ENCODE measurements at places on chromosomes 13 and 19.
A peak's percentile ranks its signal among the peaks of the same experiment; 100 is the strongest.

DNA sequence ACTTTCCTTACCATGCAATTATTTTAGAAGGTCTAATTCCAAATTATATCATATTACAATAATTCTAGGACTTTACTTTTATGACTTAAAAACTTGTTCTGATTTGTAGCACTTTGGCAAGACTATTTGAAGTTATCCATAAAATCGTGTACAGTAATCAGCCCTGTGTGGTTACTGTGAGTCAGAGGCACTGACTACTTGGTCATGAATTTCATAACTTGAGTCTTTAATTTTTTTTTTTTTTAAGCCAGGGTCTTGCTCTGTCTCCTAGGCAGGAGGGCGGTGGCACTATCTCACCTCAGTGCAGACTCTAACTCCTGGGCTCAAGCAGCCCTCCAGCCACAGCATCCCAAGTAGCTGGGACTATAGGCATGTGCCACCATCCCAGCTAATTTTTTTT is 1319.2 kb upstream of the SLC10A2 start:
- no peak for DNase-seq

- peak; percentile 81 for DNase-seq
These were observed 54.5 kb upstream of the MTIF3 start for GRCh38 chr13:27504868-27505194.

- DNase-seq = no peak
These were observed 32.2 kb downstream of the MTRF1 start for GRCh38 chr13:41231025-41231677.

DNA sequence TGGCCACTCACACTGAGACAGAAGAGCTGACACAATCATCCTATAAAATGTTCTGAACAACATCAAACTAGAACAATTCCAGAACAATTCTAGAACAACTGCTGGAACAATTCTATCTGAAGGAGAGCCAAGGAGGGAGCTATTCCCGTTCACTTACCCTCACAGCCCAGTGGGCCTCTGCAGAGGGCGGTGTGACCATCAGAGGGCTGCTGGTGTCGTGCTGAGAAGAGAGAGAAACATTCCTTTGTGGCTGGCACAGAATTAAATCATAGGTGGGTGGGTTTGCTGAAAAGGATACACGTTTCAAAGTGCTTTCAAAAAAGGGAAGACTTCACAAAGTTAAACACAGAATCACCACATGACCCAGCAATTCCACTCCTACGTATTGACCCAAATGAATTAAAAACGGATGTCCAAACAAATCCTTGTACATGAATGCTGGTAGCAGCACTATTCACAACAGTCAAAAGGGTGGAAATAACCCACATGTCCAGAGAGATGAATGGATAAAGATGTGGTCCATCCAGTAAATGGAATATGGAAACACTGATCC is 34.9 kb downstream of the EPS15L1 start:
- DNase-seq = no peak

- DNase-seq = peak; percentile 71
These were observed 29.1 kb downstream of the VAV1 start for GRCh38 chr19:6801485-6802086.

DNA sequence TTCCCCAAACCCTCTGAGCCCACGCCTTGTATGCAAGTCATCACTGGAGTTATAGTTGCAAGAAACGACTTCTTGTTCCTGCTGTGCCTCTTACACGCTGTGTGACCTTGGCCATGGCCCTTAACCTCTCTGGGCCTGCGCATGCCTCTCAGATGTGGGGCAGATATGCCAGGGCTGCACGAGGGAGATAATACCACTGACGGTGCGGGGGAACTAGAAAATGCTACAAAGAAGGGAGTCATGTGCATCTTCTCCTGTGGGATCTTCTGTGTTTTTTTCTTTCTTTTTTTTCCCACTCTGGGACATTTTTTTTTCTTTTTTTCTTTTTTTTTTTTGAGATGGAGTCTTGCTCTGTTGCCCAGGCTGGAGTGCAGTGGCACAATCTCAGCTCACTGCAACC is 4.3 kb upstream of the SAMD1 start:
- no peak for DNase-seq

- no peak for DNase-seq
These were observed 32.1 kb upstream of the OR1M1 start for GRCh38 chr19:9054765-9055164.

DNA sequence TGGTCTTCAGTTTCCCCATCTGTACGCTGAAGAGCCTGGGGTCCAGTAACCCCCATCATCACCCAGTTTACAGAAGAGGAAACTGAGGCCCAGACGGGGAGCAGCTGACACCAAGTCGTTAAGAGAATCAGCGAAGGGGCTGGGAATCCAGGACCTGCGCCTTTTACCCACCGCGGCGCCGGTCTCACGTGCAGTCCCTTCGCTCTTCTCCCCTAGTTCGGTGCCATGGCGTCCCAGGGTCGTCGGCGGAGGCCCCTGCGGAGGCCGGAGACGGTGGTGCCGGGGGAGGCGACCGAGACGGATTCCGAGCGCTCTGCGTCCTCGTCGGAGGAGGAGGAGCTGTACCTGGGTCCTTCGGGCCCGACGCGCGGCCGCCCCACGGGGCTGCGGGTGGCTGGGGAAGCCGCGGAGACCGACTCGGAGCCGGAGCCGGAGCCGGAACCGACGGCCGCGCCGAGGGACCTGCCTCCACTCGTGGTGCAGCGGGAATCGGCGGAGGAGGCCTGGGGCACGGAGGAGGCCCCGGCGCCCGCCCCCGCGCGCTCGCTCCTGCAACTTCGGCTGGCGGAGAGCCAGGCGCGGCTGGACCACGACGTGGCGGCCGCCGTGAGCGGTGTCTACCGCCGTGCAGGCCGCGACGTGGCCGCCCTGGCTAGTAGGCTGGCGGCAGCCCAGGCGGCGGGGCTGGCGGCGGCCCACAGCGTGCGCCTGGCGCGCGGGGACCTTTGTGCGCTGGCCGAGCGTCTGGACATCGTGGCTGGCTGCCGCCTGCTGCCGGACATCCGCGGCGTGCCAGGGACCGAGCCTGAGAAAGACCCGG is 698 bp downstream of the BLOC1S3 start:
- no peak for DNase-seq

DNA sequence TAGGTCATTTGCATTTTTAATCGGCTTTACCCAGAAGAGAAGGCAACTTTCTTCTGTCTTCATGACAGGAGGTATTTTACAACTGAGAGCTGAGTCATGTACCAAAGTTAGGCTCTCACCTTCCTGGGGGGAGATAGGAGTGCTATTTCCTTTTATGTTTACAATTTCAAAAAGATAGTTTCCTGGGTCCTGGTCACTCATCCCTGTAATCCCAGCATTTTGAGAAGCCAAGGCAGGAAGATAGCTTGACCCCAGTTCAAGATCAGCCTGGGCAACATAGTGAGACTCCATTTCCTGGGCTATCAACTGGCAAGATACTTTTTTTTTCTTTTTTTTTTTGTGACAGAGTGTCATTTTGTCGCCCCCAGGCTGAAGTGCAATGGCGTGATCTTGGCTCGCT is 7.6 kb downstream of the LYPD3 start:
- DNase-seq = no peak

GRCh38 chr13:47976325-47976724 is 24.7 kb downstream of the SUCLA2 start:
- DNase-seq = no peak

DNA sequence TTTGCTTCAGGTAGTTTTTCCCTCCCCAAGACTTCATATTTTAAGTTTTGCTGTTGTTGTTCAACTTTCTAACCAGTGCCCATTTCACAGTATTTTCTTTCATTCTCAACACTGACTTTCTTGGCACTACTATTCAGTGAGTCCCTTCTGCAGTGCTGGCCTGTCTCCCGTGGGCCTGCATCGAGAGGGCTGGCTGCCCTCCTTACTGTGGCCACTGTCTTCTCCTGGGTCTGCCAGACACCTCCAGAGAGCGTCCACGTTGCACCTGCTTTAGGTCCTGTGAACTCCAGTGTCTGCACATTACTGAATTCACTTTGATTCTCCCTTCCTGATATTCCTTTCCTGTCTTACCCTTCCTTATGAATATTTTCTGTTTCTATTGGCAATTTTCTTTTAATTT is 27.3 kb downstream of the COL4A1 start:
- no peak for DNase-seq

DNA sequence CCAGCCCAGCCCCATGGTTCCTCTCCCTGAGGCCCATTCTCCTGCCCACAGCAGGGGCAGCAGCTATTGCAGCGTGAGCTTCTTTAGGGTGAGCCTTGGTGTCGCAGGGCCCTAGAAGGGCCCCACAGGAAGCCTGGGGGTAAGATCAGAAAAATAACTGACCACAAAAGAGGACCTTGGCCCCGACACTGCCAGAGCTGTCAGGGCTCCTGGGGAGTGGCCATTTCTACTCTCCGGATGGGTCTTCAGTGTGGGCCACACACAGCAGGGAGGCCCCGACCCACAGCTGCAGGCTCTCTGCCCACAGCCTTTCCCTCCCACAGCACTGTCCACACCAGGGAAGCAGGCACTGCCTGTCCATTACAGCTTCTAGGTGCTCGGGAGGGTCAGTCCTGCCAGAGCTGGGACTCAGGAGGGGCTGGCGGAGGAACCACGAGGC is 3.5 kb upstream of the SIGLEC8 start:
- no peak for DNase-seq

DNA sequence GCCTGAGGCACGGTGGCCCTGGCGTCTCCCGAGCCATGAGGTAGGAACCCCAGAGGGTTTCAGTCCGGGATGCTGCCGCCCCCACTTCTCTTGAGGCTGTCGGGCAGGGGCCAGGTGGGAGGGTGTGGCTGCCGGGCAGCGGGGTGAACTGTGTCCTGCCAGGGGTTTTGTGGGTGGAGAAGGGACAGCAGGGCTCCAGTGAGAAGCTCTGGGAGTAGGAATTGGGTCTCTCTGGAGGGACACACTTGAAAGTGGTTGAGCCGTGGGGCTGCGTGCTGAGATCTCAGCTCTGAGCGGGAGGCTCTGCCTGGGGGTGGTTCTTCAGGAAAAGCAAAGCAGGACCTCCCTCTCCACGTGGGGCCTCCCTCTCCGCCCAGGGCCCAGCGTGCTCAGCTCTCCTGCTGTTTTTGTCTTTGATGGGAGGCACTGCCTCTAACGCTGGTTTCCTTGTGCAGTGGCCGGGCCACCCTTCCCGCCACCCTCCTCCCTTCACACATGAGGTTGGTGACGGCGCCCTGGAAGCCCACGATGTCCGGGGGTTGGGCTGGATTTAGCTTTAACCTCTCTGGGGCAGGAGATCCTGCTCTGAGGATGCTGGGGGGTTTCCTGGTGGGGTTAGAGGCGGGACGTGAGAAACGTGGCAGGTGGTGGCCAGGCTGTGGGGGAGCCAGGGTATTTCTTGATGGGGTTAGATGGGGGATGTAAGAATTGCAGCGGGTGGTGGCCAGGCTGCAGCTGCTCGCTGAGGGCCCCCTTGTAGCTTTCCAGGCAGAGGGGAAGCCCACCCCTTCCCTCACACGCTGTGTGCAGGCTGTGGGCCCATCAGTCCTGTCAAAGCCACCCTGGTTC is 15.3 kb upstream of the ZNF554 start:
- DNase-seq = no peak

GRCh38 chr19:1225440-1226226 is 12.2 kb downstream of the CBARP start:
- DNase-seq = no peak

DNA sequence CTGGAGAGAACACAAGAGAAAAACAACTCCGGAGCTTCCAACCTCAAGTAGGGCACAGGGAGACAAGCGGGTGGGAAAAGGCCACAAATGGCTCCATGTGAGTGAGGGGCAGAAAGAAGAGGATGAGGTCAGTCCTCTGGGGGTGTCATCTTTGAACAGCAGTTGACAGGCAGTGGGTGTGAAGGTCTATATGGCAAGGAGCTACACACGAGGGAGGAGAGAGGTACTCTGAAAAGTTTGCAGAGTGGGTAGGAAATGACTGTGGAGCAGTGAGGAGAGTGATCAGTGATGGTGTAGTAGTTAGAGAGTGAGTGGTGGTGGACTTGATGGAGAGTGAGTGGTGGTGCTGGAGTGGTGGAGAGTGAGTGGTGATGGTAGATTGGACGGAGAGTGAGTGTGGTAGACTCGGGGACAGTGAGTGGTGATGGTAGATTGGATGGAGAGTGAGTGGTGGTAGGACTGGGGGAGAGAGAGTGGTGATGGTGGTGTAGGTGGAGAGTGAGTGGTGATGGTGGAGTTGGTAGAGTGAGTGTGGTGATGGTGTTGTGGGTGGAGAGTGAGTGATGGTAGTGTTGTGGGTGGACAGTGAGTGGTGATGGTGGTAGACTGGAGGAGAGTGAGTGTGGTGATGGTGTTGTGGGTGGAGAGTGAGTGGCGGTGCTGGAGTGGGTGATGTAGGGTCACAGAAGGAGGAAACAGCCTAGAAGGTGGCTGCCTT is 4.0 kb downstream of the TFDP1 start:
- no peak for DNase-seq

DNA sequence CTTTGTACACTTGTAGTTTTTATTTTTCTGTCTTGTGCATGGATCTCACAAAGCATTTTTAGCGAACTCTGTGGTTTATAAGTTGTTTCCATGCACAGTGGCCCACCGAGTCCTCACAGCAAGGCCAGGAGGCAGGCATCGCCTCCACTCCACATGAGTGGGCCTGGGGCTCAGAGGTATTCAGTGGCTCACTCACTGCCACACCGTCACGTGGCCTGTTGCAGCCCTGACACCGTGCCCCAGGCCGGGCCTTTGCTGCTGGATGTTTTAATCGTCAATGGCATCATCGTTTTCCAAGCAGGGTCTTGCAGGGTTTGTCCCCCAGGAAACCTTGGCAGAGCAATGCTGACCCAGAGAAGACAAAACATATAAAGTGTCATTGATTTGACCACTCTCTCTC is 59.8 kb downstream of the SPACA7 start:
- no peak for DNase-seq

DNA sequence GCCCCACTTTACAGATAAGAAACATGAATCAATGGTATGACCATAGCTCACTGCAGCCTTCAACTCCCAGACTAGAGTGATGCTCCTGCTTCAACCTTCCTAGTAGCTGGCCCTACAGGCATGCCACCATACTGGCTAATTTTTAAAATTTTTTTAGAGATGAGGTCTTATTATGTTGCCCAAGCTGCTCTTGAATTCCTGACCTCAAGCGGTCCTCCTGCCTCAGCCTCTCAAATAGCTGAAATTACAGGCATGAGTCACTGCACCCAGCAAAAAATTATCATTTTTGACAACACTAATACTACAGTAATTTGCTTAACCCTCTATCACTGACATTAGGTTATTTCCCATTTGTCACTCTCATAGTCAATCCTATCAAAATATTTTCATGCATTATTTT is 14.7 kb downstream of the CAB39L start:
- no peak for DNase-seq

DNA sequence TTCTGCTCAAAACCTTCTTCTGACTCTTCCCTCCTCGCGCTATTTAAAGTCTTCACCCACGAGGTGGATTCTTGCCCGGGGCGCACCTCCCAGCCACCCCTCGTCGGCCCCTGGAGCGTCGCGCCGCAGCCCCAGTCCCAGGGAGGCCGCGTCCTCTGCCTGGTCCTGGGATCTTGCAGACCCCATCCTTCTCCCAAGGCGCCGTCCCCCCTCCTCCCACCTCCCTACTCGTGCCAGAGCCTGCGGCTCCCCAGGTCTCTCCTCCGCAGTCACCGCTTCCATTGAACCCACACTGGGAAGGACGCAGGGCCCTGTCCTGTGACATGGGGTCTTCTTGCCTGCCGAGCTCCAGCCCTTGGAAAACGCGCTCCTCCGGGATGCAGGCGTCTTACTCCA is 486 bp downstream of the ZNF808 start:
- DNase-seq = no peak

- DNase-seq = no peak
These were observed 2810.0 kb downstream of the PCDH9 start for GRCh38 chr13:64420181-64420580.
